ENCODE measurements at places on chromosomes 2 and 18. TPM values are rescaled to one million over a fixed set of nuclear protein-coding genes. Genes with fewer than 3 reads are reported as not detected.

GRCh38 chr18:62436636-62437234 lies 86.1 kb upstream of the ZCCHC2 start:
- H3K4me1 ChIP-seq = no peaks in the 10 kb centered on the region
- H3K27me3 ChIP-seq = no peaks in the 10 kb centered on the region
- H3K36me3 ChIP-seq = no peaks in the 10 kb centered on the region
- no peak overlapping the region for H3K27ac ChIP-seq
- DNase-seq = no peak
- no peak overlapping the region for H3K4me3 ChIP-seq

DNA sequence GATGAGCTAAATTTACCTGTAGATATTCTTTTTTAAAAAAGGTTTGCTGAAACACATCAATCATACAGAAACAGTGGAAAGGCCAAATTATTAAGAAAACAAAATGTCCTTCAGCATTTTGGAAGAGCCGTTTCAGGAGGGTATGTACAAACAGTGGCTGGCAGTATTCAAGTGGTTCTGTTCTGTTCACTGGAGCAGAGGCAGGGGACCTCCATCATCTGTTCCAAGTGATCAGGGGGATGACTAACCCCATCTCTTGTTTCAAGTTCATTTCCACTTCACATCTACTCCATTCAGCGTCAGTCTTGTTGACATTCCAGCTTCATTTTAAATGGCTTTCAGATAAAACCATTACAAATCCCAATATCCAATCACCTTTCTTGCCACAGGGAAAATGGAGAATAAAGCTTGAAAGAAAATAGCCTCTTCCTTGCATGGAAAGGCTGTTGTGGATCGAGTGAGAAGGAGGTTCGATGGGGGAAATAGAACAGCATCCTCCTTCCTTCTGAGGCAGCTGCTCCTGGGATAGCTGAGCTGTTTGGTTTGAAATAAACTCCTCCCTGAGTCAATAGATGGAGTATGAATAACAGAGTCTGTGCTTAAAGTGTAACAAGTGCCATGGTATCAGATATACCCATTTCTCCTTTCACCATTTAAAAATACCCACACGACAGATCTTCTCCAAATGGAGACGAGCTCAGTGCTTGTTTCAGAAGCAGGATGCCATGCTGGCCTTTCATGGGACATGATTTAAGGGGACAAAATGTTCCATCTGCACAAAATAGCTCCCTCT lies 63.7 kb upstream of the OTOF start:
- no peaks in the 10 kb centered on the region for H3K36me3 ChIP-seq
- H3K27me3 ChIP-seq = no peaks in the 10 kb centered on the region
- no peak overlapping the region for H3K27ac ChIP-seq
- no peak for DNase-seq
- no peaks in the 10 kb centered on the region for H3K4me1 ChIP-seq

The LONRF2 gene
- not detected for total RNA-seq

DNA sequence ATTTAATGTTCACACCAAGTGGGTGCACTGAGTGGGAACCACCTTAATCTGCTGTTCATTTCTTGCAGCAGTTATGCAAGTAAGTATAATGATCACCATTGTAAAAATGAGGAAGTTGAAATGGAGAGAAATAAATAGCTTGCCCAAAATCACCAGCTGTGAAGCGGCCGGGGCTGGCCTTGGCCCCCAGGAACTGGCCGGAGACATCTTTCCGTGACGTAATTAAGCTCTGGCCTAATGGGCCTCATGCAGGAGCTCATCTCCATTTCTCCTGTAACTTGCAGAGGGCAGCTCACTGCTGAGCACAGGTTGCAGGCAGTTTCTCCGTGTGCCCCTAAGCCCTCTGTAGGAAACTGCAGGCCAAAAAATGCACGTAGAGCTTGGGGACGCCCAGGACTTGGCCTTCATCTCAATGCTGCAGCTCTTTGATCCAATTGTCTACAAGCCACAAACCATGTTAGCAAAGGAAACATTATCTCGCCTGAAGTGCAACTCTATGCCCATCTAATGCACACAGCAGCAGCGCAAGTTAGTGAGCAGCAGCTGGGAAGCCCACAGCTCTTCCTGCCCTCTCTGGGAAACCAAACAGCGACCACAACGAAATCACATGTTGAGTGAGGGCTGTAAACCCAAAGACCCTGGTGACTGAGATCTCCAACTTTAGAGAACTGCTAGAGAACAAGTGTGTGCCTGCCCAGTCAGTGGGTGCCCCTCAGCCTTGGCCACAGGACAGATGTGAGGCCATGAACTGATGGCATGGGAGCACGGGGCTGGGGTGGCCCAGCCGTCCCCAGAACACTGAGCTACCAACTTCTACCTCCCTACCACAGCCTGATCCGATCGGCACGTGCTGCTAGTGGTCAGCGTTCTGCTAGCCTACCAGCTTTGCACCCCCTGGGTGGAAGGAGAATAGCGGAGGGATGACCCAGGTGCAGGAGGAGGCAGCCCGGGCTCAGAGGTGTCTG lies 28.8 kb downstream of the APCDD1 start:
- H3K27ac ChIP-seq = no peak overlapping the region
- H3K4me1 ChIP-seq = peaks cover 22% of the 10 kb centered on the region
- DNase-seq = no peak
- no peaks in the 10 kb centered on the region for H3K36me3 ChIP-seq
- no peak overlapping the region for H3K4me3 ChIP-seq

GRCh38 chr18:13409997-13410396 lies 191.4 kb downstream of the LDLRAD4 start:
- no peaks in the 10 kb centered on the region for H3K27me3 ChIP-seq
- H3K4me3 ChIP-seq = no peak overlapping the region
- H3K27ac ChIP-seq = no peak overlapping the region

- H3K36me3 ChIP-seq = no peaks in the 10 kb centered on the region
- no peaks in the 10 kb centered on the region for H3K27me3 ChIP-seq
- no peak overlapping the region for H3K27ac ChIP-seq
- peaks cover 12% of the 10 kb centered on the region for H3K4me1 ChIP-seq
These were observed 15.2 kb downstream of the EHD3 start for GRCh38 chr2:31249009-31249690.

Measured in natural killer cell (primary cell).